ENCODE measurements at places on chromosomes 11 and 22.

DNA sequence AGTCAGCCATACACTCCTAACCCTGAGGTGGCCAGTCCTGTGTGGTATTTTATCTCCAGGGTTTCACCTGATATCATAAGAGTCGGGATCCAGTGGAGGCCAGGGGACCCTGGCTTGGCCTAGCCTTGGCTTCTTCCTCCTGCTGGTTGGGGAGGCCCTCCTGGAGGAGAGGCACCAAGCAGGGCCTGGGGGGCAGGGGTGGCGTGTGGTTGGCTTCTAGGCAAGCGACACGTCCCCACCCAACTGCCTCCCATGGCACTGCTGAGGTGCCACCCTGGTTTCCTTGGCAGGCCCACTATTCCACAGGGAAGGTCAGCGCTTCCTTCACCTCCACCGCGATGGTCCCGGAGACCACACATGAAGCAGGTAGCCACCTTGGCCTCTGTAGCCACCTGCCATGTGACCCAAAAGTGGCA, 20.4 kb downstream of the PPIL2 start:
- no peak for DNase-seq

- no peak for DNase-seq
These were observed 2.4 kb downstream of the CTSD start for GRCh38 chr11:1761110-1761856.

DNA sequence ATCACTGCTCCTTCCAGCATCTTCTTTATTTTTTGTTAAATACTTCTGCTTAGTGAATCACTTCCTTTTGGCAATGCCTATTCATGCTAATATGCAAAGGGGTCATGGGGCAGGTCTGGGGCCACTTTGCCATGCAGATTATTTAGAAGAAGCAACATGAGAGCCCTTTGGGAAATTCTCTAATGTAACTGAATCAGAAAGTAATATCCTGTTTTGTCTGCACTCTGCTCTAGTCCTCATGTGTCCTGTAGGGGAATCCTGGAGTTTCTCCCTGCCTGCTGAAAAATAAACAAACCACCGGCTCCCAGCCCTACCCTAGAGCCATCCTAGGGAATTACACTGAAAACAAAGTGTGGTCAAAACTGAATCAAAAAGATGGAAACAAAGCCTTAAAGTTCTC, 176.5 kb upstream of the POU2AF2 start:
- no peak for DNase-seq

DNA sequence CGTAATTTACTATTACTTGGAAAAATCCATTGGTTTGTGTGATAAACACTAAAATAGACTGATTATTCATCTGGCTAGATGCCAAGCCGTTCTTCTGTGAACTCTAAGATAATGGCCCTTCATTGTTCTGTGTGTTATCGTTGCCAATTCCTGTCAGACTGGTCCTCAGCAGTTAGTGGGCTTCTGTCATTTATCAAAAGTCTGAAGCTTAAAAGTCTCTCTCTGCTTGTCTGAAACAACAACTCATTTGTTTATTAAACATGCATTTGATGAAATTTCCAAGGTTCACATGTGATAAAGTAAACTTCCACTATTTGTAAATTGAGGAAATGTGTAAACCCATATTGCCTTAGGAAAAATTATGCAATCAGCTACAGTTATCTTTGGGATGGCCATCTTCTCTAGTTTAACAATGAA, 21.1 kb upstream of the RDX start:
- peak; percentile 95 for DNase-seq

DNA sequence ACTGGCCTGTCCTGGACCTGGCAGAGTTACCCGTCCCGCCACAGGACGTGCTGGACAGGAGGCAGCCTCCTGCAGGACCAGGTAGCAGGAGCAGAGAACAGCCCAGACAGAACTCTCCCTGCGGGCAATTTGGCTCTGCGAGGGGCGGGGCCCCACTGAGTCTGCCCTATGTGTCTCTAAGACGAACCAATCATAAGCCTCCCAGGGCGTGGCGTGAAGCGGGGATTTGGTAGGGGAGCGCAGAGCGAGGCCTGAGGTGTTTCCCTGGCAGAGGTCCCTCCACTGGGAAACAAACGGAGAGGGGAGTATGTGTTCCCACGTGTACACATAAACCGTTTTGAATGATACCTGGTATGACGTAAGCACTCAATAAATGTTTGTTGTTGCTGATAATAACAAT, 7.4 kb downstream of the CD82 start:
- DNase-seq = peak; percentile 62

GRCh38 chr11:91969486-91969885, 255.1 kb upstream of the FAT3 start:
- no peak for DNase-seq

DNA sequence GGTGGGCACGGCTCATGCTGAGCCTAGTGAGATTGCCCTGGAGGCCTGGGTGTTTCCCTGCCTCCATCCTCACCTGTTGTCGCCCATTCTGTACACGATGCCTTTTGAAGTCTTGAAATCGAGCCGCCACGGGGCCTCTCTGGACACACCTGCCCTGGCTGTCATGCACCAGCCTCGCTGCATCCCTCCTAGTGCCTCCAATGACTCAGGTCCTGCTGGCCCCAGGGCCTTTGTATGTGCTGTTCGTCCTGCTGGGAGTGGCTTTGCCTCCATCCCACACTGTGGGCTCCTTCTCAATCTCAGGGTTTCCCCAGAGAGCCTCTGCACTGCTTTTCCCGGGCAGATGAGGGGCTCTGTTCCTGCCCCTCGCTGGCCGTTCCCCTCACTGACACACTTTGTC, 8.9 kb upstream of the MYEOV start:
- no peak for DNase-seq

GRCh38 chr22:37229805-37230672, 14.0 kb downstream of the RAC2 start:
- peak; percentile 87 for DNase-seq

DNA sequence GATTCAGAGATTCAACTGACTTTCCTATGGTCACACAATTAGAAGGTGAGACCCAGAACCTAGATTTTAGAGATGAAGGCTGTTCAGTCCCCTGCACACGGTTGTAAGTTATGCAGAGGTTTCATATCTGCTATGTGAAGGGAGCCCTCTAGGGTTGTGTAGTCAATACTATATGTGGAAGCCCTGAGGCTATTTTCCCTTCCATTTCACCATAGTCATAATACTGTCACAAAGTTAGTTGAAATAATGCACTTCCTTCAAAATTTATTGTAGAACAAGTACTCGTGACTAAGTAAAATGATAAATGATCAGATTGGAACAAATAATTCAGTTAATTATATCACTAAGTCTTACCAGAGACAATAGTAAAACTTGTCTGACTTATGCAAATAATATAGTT, 48.8 kb downstream of the ENDOD1 start:
- peak; percentile 42 for DNase-seq

DNA sequence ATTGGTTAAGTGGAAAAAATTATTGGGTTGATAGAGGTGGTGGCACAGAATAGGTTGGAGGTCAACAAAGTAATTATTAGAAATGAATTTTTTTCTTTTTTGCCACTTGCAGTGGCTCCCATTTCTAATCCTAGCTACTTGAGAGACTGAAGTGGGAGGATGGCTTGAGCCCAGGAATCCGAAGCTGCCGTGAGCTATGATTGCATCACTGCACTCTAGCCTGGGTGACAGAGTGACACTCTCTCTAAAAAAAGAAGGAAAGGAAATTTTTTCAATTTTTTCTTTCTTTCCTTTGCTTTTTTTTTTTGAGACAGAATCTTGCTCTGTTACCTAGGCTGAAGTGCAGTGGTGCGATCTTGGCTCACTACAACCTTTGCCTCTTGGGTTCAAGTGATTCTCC, 2.2 kb upstream of the BCO2 start:
- DNase-seq = no peak

- no peak for DNase-seq
These were observed 122.9 kb upstream of the ARHGAP20 start for GRCh38 chr11:110835106-110835505.

- no peak for DNase-seq
These were observed 661.4 kb upstream of the FAT3 start for GRCh38 chr11:91563176-91563575.

DNA sequence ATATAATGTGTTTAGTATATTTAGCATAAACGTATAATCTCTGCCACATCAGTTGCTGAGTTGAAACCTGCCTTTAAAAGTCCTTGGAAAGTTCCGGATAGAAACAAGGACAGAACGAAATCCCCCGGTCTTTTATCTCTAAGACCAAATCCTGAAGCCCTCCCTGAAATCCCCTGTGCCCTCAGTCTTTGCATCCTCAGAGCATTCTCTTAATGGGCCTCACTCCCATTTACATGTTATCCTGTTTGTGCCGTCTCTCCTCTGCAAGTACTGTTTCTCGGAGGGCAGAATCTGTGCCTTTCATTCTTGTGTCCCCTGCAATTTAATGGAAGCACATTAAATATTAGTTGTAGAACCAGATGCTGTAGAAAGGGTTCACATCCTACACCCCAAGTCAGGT, 56.0 kb downstream of the ZNRF3 start:
- no peak for DNase-seq

- no peak for DNase-seq
These were observed 215.2 kb upstream of the CHORDC1 start for GRCh38 chr11:90438069-90438468.
